ENCODE measurements at places on chromosomes 2 and 18.

DNA sequence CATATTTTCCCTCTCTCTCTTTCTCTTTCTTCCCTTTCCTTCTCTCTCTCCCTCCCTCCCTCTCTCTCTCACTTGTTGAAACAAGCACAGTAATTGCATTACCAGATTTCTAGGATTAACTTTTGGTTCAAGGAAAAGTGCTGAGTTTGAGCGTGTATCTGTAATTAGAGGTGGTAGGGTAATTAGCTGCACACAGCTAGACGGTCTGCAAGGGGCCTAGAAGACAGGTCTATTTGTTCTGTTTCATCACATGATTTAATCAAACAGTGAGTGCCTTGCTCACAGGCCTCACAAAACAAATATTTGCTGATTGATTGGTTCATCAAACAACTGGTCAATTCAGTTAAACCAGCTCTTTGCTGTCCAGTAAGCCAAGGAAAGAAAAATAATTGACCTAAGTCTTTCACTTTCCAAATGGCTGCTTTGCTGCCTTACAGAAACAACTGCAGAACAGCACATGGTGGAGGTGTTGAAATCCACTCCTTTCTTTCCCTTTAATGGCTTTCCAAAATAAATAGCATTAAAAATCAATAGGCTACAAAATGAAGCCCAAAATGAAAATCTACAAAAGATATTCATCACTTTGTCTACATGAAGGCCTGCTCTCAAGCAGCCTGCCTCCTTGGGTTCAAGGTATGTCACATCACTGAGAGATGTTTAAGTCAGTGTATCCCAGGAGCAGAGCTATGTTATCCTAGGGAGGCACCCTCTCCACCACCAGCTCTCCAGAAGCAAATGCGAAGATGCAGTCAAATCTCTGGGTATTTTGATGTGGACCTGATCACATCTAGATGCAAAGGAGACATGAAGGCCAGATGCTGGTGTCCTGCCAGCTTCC lies 264.4 kb upstream of the SIX2 start:
- no peak for DNase-seq

DNA sequence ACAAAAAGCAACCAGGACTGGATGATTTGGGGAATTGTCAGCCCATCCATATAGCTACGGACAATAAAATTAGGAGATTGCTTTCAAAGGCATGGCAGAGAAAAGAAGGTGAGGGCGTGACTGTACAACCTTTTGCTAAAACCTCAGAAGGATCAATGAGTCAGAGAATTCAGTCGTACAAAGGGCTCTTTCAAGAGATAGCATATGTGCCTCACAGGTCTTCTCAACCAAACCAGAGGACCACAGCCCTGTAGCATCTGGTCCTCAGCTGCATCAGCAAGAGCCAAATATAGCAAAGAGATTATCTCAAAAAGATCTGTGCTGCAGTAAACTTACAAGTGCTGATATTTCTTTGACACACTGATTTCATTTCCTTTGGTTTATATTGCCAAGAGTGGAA lies 149.9 kb upstream of the RAB6C start:
- no peak for DNase-seq

- no peak for DNase-seq
Observed at GRCh38 chr2:203732953-203733510, 26.6 kb downstream of the CD28 start.

DNA sequence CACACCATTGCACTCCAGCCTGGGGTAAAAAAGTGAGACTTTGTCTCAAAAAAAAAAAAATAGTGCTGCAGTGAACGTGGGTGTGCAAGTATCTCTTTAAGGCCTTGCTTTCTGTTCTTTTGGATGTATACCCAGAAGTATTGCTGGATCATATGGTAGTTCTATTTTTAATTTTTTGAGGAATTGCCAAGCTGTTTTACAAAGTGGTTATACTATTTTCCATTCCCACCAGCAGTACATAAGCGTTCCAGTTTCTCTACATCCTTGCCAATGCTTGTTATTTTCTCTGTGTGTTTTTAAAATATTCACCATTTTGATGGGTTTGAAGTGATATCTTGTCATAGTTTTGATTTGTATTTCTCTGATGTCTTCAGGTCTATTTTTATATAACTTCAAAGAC lies 13.1 kb downstream of the ARMC9 start:
- DNase-seq = no peak

- DNase-seq = no peak
Observed at GRCh38 chr2:204264085-204264553, 281.2 kb upstream of the PARD3B start.

- peak; percentile 28 for DNase-seq
Observed at GRCh38 chr2:163878718-163879117, 142.9 kb upstream of the FIGN start.

GRCh38 chr18:37334631-37335408 lies 230.8 kb downstream of the CELF4 start:
- DNase-seq = peak; percentile 50

DNA sequence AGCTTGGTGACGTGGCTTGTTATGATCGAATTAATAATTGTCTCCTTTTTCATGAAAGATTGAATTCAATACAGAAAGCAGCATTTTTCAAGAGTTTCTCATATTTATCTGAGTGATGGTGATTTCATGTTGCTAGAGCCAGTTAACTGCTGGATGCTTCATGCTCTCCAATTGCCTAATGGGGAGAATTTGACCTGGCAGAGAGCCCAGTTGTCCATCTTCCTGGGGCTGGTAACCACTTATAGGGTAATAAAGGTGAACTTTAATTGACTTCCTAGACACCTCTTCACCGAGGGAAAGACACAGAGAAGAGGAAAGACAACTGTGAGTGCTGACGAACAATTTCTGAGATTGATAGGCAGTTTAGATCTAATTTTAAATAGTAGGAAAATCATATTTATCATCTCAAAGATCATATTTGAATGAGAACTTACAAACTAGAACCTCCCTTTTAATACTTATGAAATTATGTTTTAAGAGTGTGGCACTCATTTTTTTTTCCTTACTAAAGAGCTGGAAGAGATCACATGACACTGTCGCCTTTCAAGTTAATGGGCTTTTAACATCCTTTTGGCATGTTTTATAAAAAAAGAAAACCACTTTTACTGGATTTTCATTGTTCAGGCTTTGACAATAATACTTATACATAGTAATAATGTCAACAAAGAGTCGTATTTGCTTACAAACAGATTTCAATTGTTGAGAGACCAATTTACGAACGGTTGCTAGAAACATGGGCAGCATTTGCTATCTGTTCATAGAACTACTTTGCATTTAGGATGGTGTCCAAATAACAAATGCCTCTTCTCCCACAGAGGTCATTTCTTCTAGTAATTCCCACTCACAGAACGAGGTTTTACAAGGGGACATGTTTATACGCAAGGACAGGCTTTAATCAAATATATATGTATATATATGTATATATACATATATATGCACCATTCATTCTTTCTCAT lies 153.3 kb downstream of the RAPGEF4 start:
- DNase-seq = peak; percentile 27

DNA sequence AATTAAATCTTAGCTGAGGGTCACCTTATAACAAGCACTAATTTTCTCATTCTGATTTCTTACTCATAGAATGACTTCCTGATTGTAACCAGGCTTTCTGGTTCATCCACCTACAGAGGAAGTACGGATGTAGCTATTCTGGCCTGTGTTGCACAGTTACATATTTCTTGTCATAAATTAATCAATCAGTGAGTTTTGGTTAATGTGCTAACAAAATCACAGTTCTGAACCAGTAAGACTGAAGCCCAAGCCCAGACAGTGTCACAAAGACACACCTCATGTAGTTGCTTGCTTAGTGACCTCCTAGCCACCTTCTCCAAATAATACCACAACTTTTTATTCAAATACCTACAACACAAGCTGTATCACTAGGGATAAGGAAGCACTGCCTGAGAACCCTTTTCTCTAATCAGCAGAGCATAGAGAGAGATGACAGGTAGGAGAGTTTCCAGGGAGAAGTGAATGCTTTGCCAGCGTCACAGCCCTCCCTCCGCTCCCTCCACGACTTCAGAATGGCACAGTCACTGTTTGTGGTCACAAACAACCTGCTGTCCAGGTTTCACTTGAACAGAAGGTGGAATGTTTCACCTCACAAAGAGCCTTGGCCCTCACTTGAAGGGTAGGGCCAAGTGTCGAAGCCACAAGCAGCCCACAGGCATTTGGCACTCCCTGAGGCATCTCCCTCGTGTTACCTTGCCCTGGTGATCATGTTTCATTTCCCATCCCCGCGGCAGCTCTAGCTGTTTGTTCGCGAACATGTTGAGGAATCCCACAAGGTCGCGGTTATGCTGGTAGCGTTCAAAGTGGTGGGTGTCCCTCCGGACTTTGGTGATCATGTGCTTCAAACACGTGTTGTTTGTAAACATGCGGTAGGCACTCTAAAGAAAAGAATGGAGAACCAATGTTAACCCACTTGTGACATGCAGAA lies 120.8 kb upstream of the STK17B start:
- peak; percentile 55 for DNase-seq

DNA sequence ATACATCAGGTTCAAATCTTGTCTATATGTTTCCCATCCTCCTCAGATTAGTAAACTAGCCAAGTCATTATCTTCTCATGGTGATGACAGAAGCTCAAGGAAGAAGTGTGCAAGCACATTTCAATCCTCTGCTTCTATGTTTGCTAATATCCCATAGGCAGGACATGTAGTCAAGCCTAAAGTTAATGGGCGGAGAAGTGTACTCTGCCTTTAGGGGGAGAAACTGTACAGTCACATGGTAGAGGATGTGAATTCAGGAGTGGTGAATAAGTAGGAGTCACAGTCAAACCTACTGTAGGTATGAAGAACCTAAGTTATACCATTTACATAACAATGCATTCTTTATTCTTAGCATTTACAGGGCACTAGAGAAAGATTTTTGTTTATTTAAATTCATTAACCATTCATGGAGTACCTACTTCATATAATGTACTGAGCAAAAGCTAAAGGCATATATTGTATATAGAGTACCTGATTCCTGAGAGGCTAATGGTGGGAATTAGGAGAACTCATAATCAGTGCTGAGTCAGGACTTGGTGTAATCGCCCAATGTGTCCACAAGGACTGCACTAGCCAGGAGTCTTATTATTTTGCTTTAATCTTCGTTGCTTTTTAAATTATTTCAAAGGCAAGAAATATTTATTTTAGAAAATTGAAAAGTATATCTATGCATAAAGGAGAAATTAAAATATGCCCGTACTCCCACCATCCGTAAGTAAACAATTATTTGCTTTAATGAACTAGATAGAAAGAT lies 394.3 kb upstream of the ETAA1 start:
- DNase-seq = no peak

DNA sequence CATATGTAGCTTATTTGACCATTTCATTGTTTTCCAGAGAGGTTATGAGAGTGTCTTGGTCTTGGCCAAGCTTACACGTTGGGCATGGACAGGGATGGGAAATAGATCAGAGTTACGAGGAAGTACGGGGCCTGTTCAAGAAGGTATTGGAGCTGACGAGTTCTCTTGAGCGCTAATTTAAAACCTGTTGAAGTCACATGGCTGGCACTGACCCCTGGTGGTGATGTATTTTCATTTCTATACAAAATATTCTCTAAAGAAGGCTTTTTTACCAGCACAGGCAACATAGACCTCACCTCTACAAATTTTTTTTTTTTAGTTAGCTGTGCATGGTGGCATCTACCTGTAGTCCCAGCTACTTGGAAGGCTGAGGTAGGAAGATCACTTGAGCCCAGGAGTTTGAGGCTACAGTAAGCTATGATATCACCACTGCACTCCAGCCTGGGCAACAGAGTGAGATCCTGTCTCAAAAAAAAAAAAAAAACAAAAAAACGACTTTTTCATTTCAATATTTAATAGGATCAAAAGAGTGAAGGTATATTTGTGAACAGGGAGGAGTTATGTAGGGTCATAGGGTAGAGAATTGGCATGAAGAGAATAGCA lies 19.6 kb downstream of the UGP2 start:
- peak; percentile 65 for DNase-seq

DNA sequence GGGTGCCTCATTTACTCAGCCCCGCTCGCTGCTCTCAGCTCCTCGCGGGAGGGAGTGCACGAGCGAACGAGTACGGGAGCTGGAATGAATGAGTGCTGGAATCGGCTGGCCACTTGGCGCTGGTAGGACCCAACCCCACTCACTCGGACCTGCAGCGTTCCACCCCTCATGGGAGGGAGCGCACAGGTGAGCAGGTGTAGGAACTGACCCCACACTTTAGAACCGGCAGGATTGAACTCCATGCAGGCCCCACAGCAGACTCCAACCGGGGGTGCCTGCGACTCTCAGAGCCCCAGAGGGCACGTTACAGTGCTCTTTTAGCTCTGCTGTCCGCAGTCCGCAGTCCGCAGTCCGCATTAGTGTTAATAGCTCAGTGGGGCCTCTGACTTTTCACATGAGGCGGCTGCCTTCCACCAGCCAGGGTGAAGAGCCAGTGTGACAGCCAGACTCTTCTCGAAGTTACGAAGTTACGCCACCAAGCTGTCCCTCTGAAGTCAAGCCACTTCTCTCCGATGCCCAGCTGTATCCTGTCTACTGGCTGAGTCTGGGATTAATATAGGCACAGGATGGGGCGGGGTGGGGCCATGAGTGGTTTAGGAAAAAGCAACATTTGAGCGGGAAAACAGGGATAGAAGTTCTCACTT lies 102.7 kb upstream of the ARHGAP15 start:
- DNase-seq = no peak

DNA sequence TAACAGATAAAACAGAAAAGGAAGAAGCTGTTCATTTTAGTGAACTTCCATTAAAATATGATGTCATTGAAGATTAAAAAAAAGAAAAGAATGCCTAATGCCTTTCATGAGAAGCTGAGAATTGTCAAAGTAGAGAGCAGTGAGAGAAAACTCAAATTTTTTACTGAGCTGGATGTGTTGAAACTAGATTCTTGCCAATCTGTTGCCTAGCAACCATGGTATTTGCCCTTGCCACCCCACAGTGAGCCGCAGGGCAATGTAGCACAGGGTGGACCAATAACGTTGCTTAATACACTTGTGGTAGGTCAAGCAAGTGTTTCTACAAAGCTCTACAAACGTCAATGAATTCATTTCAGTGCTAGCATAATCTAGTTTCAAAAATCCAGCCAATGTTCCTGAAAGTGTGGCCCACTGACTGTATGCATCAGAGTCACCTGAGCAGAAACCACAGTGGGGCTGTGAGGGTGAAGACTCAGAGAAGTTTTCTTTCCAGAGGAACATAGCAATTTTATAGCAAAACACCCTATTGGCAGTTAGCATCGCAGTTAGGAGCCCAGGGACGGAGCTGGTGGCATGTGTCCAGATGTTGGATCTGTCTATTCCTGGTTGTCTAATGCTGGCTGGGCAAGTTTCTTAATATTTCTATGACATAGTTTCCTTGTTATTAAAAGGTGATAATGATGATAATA lies 132.2 kb downstream of the DOCK10 start:
- peak; percentile 93 for DNase-seq

DNA sequence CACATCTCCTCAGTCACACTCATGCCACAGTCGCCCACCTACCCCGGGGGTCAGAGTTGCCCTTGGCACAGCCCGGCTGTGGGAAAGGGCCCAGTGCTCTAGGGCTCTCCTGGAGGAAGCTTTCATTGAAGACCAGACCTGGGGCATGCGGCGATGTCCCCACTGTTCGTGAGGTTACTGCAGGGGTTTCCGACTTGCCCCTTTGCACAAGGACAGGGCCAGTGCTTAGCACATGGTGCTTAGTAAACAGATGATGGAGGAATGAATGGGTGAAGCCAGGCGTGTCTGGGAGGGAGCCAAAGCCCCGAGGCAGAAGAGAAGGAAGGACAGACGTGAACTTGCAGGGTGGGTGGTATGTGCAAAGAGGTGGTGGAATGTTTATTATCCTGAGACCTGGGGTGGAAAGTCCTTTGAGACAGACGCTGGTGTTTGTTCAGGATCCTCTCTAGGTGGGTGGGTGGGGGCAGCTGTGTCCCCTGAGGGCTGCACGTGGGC lies 205.9 kb upstream of the ARL4C start:
- DNase-seq = no peak

GRCh38 chr18:2380101-2380500 lies 191.2 kb downstream of the METTL4 start:
- DNase-seq = no peak

All from iris pigment epithelial cell (primary cell).